ENCODE measurements at places on chromosomes 6 and 20.

GRCh38 chr6:69337311-69337710 is 459.5 kb downstream of the LMBRD1 start:
- no peak for DNase-seq

DNA sequence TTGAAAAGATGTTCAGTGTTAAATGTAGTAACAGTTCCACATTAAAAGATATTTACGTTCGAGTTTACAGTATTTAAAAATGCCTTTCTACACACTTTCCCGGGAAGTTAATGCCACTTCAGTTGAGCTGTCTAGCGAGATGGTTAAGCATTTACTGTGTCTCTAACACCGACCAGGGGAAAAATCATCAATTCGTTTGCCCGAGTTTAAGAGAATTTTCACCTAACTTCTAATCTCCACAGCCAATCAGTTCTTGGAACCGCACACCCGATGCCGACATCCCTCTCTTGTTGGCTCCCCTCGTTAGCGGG is 58.2 kb downstream of the FAM217A start:
- no peak for DNase-seq

GRCh38 chr20:59752704-59753460 is 148.5 kb downstream of the PHACTR3 start:
- no peak for DNase-seq

DNA sequence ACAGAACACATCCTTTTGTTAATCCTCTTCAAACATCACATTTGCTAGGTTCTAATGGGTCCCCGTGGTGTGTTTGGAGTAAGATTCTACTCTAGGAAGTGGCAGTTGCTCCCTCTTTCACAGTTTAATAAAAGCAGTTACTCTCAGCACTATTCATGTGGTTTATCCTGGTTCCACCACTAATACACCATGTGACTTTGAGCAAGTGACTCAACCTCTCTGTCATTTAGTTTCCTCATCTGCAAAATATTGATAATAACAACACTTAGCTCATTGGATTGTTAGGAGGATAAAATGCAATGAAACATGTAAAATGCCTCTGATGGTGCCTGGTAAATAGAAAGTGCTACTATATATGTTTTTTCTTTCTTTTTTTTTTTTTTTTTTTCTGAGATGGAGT is 488.0 kb upstream of the NOX3 start:
- no peak for DNase-seq

- DNase-seq, result no peak
These were observed 7.2 kb upstream of the PIM1 start for GRCh38 chr6:37162740-37163139.

DNA sequence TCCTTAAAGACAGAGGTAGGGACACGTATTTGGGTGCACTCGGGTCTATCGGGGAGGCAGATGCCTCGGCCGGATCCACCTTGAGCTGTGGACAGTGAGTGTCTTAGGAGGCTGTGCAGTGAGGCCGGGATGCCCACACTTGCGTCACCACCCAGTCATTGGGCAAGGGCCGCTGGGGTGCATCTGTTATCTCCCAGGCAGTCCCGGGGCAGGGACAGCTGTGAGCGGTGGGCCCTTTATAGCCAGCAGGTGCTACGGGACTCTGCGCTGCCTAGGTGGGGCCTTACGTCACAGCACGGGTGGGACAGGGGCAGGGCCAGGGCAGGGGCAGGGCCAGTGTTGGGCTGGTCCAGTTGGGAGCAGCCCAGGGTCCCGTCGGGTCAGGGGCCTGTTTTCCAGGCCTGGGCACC is 689 bp upstream of the COL20A1 start:
- no peak for DNase-seq

DNA sequence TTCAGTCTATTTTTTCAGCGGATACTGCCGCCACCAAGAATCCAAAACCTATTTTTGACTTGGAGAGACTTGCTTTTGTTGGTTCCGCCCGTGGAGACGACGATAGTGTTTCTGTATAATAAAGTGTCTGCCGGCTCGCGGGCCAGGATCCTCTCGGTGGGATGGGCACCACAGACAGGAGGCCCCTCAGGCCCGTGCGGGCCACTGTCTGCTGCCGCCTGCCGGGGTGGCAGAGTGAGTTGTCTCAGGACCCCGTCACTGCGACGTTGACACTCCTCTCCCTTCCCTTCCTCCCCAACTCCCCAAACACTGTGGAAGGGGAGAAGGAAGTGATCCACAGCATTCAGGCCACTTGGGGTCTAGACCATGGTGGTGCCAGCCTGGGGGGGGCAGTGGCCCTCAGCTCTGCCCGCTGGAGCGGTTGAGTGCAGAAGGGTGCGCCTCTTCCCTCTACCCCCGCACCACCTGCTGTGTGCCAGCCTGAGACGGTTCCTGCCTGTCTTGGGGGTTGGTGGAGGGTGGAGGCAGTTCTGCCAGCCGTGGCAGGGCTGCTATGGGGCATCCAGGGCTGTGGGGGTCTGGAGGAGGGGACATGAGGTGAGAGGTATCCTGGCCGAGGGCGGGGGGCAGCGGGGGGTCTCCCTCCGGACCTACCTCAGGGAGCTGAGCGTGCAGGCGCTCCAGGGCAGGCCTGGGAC is 17.5 kb downstream of the RBM38 start:
- DNase-seq, result no peak

GRCh38 chr6:111250791-111251354 is 163.6 kb downstream of the SLC16A10 start:
- no peak for DNase-seq

- no peak for DNase-seq
These were observed 3.9 kb upstream of the TEAD3 start for GRCh38 chr6:35500782-35501181.
